Regular cardiac myocyte (primary cell): ENCODE measurements at places on chromosomes 6 and 20. TPM values are rescaled to one million over a fixed set of nuclear protein-coding genes. Genes with fewer than 3 reads are reported as not detected.

The LSM14B gene
- total RNA-seq: 42.2 and 45.1 TPM in 2 replicates

The CNKSR3 gene
- total RNA-seq: 2.5 and 2.7 TPM in 2 replicates

The AFG1L gene
- total RNA-seq: 3.5 and 7.0 TPM in 2 replicates

The CD83 gene
- 0.38 and 3.1 TPM in 2 replicates for total RNA-seq

The HUS1B gene
- 0.77 and 1.1 TPM in 2 replicates for total RNA-seq

The DPM1 gene
- 88.5 and 89.0 TPM in 2 replicates for total RNA-seq

The HLA-DPB1 gene
- total RNA-seq: 22.3 and 26.8 TPM in 2 replicates

The ABHD16B gene
- total RNA-seq: not detected in 2 replicates

The PPIL1 gene
- total RNA-seq: 23.4 and 55.8 TPM in 2 replicates

The KCNQ5 gene
- 5.1 and 7.9 TPM in 2 replicates for total RNA-seq

The CDSN gene
- total RNA-seq: under 0.01 TPM in 1 of 2 replicates, not detected in the other

The HMGCLL1 gene
- total RNA-seq: under 0.01 and 0.28 TPM in 2 replicates
